ENCODE measurements at places on chromosomes 4 and X.

- no peak for DNase-seq
These were observed 33.2 kb upstream of the TBC1D14 start for GRCh38 chr4:6876440-6876839.

DNA sequence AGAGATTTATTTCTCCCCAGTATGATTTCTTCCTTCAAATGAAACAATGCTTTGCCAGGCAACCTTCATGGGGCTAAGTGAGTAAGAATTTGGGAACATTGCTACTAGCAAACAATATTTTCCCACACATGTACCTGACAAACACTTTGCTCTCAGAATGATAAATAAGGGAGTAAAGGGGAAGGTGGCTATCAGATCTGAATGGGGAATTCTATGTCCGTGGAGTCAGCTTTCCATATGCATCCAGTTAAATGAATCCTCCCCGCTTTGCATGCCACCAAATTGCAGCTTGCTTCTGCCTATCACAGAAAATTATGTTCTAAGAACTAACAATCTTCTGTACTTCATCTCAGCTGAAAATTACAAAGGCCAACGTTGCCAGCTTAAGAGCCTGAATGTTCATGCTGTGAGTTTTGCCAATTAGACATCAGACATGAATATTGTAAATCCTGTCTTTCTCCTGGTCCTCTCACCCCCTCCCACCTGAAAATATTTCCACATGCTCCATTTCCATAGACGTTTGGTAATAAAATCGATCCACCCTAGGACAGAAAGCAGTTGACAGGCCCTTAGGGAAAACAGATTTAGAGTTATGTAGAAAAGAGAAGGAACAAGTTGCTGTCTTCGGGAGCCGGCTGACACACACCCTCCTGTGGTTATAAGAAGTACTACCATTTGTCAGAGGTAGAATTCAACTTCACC lies 6.3 kb downstream of the MEPE start:
- DNase-seq = no peak

DNA sequence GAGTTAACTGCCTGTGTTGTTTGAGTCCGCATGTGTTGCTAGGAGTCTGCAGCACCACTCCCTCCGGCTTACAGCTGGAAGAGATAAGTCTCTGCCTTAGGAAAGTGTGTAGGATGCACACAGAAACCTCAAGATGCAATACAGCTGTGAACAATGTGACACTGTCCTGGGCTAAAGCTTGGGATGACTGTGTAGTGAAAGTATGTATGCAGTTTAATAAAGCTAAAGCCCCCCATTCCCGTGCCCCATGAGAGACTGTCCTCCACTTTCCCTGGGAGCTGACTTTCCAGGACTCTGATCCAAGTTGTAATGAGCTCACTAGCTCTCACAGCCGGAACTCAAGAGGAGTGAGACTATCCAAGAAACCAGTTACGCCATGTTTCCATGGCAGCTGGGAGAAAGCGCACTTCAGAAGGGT lies 156.6 kb upstream of the FTHL17 start:
- no peak for DNase-seq

DNA sequence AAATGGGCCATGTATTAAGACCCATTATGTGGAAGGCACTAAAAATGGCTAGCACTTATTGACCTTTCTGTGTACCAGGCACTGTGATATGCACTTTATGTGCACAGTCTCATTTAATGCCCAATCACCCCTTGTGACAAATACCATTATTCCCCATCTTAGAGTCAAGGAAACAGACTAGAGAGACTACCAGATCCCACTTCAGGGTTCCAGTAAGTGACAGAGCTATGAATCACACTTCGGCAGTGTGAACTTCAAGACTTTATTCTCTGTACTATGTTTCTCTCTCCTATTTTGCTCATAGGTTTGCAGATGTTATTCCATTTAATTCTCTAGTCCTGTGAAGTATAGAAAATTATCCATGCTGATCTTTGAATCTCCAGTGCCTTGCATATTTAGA lies 107.0 kb downstream of the NFKB1 start:
- DNase-seq = no peak

DNA sequence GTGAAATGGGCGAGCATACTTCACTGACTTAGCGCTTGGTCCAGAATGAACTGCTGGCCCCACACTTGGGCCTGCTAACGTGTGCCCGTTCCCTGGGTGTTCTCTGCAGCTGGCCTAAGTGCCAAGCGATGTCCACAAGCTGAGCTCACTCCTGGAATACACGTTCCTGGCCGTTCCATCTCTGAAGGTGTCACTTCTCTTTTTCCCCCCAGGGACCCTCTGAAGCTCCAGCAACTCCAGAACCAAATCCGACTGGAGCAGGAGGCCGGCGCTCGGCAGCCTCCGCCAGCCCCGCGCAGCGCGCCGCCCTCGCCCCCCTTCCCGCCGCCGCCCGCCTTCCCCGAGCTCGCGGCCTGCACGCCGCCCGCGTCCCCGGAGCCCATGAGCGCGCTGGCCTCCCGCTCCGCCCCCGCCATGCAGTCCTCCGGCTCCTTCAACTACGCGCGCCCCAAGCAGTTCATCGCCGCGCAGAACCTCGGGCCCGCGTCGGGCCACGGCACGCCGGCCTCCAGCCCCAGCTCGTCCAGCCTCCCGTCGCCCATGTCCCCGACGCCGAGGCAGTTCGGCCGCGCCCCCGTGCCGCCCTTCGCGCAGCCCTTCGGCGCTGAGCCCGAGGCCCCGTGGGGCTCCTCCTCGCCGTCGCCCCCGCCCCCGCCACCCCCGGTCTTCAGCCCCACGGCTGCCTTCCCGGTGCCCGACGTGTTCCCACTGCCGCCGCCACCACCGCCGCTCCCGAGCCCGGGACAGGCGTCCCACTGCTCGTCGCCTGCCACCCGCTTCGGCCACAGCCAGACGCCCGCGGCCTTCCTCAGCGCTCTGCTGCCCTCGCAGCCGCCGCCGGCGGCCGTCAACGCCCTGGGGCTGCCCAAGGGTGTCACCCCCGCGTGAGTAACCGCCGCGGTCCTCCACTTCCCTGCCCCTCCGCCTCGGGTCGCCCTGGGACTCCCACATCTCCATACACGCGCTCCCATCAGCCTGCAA lies 132.3 kb downstream of the CBR4 start:
- no peak for DNase-seq

GRCh38 chrX:130091980-130092522 lies 18.2 kb downstream of the ELF4 start:
- no peak for DNase-seq

- DNase-seq = no peak
These were observed 1.3 kb downstream of the SMIM20 start for GRCh38 chr4:25915353-25915705.

DNA sequence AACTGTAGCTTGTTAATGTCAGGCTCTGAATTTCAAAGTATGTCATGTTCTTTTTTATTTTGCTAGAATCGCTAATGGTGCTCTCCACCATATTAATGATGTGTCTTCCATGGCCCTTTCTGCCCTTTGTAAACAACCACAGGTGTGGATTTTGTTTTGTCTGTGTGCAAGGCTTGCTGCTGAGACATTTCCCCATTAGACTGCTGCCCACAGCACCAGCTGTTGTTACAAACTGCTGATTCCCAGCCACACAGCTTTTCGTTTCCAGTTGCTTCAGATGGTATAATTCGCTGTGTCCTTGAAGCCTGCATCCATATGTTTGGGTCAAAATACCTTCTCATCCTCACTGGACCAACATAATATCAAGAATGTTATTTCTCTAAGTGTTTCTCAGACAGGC lies 32.8 kb downstream of the KCNIP4 start:
- no peak for DNase-seq

- DNase-seq = no peak
These were observed 226.2 kb upstream of the TENM3 start for GRCh38 chr4:182017038-182017437.

- DNase-seq = no peak
These were observed 144.2 kb upstream of the GEMIN8 start for GRCh38 chrX:14173873-14174272.

GRCh38 chr4:9996319-9997110 lies 24.8 kb downstream of the SLC2A9 start:
- no peak for DNase-seq

DNA sequence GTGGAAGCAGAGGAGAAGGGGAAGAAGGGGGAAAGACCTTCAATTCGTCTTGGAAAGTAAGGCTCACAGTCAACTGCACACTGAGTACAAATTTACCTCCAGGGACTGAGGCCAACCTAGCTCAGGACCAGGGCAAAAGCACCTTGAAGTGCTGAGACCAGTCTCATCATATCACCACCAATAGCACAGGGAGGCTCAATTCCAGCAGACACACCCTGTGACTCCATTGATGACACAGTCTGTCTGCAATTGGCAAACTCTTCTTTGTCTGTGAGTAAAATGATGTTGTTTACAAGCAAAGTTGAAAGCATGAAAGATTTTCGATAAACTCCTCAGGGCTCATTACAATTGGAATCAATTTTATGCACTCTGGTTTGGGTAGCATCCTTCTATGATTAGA lies 32.3 kb downstream of the TRIML1 start:
- DNase-seq = no peak

GRCh38 chrX:19627533-19627932 lies 112.2 kb upstream of the MAP3K15 start:
- no peak for DNase-seq

DNA sequence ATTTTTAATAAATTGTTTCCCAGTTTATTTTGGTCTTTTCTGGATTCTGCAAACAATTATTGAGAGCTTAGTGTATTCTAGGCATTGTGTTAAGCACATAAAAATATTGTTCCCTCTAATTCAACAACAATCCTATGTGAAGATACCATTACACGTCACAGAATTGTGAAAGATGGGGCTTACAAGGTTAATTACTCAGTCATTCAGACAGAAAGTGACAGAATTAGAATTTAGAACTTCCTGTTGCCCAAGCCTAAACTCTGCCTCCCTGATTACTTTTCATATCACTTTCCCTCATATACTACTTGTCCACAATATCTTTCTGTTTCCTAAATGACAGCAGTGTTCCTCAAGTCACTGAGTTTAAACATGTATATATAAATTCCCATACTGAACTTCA lies 186.7 kb upstream of the VEGFC start:
- no peak for DNase-seq

DNA sequence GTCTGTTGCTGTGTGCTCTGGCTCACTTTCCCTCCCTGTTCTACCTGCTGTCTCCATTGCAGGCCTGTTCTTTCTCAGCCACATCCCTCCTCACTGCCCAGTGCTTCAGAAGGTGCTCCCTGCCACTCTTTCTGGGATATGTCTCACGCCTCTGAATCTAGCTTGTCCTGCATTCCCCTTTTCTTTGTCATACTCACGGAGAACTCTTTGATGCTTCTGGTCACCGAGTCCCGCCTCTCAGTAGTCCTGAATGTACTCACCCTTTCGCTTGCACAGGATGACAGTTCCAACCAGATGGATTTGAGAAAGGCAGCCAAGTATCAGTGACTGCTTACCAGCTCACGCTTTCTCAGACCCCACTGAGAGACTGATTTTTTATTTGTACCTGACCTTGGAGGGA lies 65.2 kb upstream of the TLR2 start:
- DNase-seq = no peak

- DNase-seq = peak; percentile 82
These were observed at the start of gene EFNB1 for GRCh38 chrX:68828740-68829581. Gene EFNB1, plus strand, starts transcription at chrX:68829021. Its CDS starts 756 bp downstream, at chrX:68829777.

GRCh38 chrX:46884799-46885198 lies 27.4 kb upstream of the JADE3 start:
- no peak for DNase-seq

DNA sequence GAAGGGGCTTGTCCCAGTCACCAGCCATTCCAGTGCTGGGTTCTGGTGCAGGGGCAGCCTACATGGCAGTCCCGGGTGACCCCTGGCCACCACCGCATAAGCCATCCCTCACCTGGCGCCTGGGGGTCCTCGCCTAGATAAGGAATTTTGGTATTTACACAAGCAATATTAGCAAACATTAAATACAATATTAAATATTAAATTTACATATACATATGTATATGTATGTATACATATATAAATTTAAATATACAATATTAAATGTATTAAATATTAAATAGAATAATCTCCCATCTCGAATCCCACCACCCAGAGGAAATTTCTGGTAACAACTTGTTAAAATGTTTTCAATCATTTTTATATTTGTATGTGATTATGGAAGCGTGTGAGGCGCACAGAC lies 104.6 kb upstream of the AFAP1 start:
- DNase-seq = no peak
